ENCODE measurements at places on chromosomes 3 and 15. TPM values are rescaled to one million over a fixed set of nuclear protein-coding genes. Genes with fewer than 3 reads are reported as not detected.

The XIRP1 gene
- 0.07 TPM for total RNA-seq

The HSPBAP1 gene
- total RNA-seq, result 5.6 TPM

The MOBP gene
- total RNA-seq, result not detected

The STAC gene
- total RNA-seq, result 23.2 TPM

The ACTRT3 gene
- 6.4 TPM for total RNA-seq

The SEMA6D gene
- total RNA-seq, result 4.4 TPM

The TTLL13 gene
- not detected for total RNA-seq

The SLC22A13 gene
- total RNA-seq, result 1.2 TPM

The LIPC gene
- total RNA-seq, result 0.63 TPM

The GP5 gene
- total RNA-seq, result 0.69 TPM

The GPR156 gene
- 2.0 TPM for total RNA-seq

The PIERCE2 gene
- total RNA-seq, result 3.1 TPM

The SLC25A38 gene
- total RNA-seq, result 22.0 TPM

The LRRC2 gene
- total RNA-seq, result 1.5 TPM

The SCN11A gene
- total RNA-seq, result under 0.01 TPM

The A4GNT gene
- not detected for total RNA-seq

The SCN5A gene
- total RNA-seq, result 0.72 TPM
